Activated T-helper 2 cell treated with anti-CD3 and anti-CD28 coated beads, Interferon-gamma antibody, Interleukin-2, Interleukin-4, amounts not matched to agents 10 μg/mL and 5 μg/mL and 100 μg/mL, durations not matched to agents 14 hours and 24 hours and 36 hours (primary cell): ENCODE measurements at places on chromosomes 6 and 20.

DNA sequence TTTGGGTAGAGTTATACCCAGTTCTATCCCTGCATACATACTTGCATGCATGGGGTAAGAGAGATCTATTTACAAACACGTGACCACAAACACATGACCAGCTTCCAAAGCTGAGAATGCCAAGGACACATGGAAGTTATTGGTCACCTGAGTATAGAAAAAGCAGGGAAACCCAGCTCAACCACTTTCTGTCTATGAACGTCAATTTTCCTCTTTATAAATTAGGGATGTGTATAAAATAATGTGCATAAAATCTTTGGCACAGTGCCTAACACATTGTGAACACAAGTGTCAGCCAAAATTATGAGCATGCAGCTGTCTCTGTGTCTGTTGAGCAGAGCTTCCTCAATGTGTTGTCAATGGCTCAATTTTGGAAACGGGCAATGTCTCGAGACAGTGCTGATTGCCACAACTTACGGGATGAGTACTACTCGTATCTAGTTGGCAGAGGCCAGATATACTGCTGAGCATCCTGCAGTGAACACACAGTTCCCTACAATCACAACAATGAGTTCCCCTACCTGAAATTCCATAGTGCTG, 44.9 kb downstream of the TPD52L1 start:
- H3K4me3 ChIP-seq, result no peak overlapping the region
- H3K36me3 ChIP-seq, result no peaks in the 10 kb centered on the region
- no peaks in the 10 kb centered on the region for H3K4me1 ChIP-seq
- no peak for DNase-seq

DNA sequence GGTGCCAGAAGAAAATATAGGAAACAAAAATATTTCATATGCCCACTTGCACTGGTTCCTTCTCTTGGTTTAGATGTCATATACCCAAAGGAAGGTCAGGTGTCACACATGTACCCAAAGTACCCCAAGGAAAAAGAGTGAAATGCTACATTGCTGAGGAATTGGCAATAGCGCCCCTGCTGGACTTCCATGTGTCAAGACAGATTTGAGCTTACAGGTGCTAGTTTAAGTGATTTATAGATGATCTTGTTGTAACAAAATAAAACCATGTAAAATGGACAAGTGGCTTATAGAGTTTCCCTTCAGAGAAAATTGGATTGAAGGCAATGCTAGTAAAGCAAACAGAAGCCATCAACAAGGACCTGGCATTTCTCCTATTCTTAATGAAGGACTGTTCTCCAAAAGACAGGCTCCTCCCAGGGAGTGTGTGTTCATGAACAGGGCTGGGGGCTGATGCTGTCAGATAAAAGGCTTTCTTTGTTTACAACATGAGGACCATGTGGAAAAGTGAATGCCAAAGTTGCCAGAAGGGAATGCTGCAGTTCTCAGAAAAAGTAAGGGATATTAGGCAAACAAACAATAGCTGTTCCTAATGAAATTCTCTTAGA, 64.3 kb upstream of the PAK5 start:
- no peaks in the 10 kb centered on the region for H3K4me1 ChIP-seq
- H3K4me3 ChIP-seq, result no peak overlapping the region
- H3K27ac ChIP-seq, result no peak overlapping the region
- H3K27me3 ChIP-seq, result no peaks in the 10 kb centered on the region

- no peaks in the 10 kb centered on the region for H3K36me3 ChIP-seq
- no peak for DNase-seq
- no peak overlapping the region for H3K4me3 ChIP-seq
- no peaks in the 10 kb centered on the region for H3K4me1 ChIP-seq
Observed at GRCh38 chr6:166393535-166393823, 10.7 kb upstream of the MPC1 start.

- no peak overlapping the region for H3K4me3 ChIP-seq
- no peaks in the 10 kb centered on the region for H3K4me1 ChIP-seq
- peaks cover 15% of the 10 kb centered on the region for H3K27me3 ChIP-seq
- no peak for DNase-seq
- H3K36me3 ChIP-seq, result no peaks in the 10 kb centered on the region
- no peak overlapping the region for H3K27ac ChIP-seq
Observed at GRCh38 chr6:36320475-36320874, 16.2 kb downstream of the BNIP5 start.

GRCh38 chr6:107532706-107533105, 42.8 kb downstream of the SOBP start:
- no peak overlapping the region for H3K4me3 ChIP-seq
- no peaks in the 10 kb centered on the region for H3K36me3 ChIP-seq
- no peaks in the 10 kb centered on the region for H3K4me1 ChIP-seq
- H3K27me3 ChIP-seq, result peaks cover 23% of the 10 kb centered on the region

DNA sequence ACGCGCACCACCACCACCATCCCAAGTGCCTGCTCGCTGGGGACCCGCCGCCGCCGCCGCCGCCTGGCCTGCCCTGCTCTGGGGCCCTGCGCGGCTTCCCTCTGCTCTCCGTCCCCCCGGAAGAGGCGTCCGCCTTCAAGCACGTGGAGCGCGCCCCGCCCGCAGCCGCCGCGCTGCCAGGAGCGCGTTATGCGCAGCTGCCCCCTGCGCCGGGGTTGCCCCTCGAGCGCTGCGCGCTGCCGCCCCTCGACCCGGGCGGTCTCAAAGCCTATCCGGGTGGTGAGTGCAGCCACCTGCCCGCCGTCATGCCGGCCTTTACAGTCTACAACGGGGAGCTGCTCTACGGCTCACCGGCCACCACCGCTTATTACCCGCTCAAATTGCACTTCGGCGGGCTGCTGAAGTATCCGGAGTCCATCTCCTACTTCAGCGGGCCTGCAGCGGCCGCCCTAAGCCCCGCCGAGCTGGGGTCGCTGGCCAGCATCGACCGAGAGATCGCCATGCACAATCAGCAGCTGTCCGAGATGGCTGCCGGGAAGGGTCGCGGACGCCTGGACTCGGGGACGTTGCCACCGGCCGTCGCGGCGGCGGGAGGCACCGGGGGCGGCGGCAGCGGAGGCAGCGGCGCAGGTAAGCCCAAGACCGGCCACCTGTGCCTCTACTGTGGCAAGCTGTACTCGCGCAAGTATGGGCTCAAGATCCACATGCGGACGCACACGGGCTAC, 7.2 kb downstream of the PRDM13 start:
- no peak overlapping the region for H3K27ac ChIP-seq
- H3K4me1 ChIP-seq, result peaks cover 28% of the 10 kb centered on the region
- H3K36me3 ChIP-seq, result no peaks in the 10 kb centered on the region
- H3K27me3 ChIP-seq, result peaks cover 74% of the 10 kb centered on the region
- peak overlapping the region; percentile 49 for H3K4me3 ChIP-seq

GRCh38 chr20:2385026-2385425, 4.3 kb downstream of the TGM6 start:
- peaks cover 9% of the 10 kb centered on the region for H3K4me1 ChIP-seq
- H3K27me3 ChIP-seq, result peaks cover 15% of the 10 kb centered on the region
- DNase-seq, result no peak
- no peaks in the 10 kb centered on the region for H3K36me3 ChIP-seq
- H3K27ac ChIP-seq, result no peak overlapping the region

- H3K27me3 ChIP-seq, result no peaks in the 10 kb centered on the region
- H3K27ac ChIP-seq, result no peak overlapping the region
- DNase-seq, result no peak
- no peaks in the 10 kb centered on the region for H3K4me1 ChIP-seq
- H3K36me3 ChIP-seq, result no peaks in the 10 kb centered on the region
Observed at GRCh38 chr6:124567401-124567800, 394.8 kb upstream of the RNF217 start.

DNA sequence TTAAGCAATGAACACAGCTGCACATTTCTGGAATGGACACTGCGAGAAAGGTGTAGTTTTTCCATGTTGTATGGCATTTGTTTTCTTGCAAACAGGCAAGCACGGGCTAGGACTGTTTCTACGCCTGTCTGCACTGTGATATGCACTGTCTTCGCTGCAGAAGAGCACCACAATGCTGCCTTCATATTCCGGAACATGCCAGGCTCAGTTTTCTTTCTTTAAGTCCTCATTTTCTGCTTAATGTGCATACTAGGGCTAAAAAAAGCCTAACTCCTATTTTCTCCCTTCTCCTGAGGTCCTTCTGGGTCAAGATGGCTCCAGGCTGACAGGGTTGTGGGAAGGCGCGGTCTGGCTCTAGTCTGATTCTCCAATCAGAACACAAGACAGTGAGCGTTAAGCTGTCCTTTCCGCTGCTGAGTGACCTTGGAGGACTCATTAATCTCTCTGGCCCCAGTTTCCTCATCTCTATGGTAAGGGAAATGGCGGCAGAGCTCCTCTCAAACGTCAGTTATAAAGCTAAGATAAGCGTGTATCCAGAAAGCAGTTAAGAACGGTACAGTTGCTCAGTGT, 379.9 kb downstream of the C6orf118 start:
- H3K27me3 ChIP-seq, result no peaks in the 10 kb centered on the region
- no peaks in the 10 kb centered on the region for H3K4me1 ChIP-seq
- no peak overlapping the region for H3K4me3 ChIP-seq
- no peaks in the 10 kb centered on the region for H3K36me3 ChIP-seq
- H3K27ac ChIP-seq, result no peak overlapping the region
- no peak for DNase-seq

DNA sequence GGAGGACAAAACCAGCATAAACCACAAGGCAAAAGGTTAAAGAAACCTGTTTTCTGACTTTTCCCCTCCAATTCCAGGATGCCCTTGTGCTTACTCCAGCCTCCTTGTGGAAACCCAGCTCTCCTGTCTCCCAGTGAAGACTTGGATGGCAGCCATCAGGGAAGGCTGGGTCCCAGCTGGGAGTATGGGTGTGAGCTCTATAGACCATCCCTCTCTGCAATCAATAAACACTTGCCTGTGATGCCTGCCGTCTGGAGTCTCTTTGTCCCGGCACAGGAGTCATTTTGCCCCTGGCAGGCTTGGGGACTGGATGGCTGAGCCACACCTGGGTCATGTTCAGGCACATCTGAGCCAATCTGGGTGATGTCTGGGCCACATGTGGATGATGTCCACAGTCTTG, 26.6 kb downstream of the BPIFB1 start:
- no peaks in the 10 kb centered on the region for H3K27me3 ChIP-seq
- no peak overlapping the region for H3K27ac ChIP-seq
- H3K4me1 ChIP-seq, result no peaks in the 10 kb centered on the region
- H3K4me3 ChIP-seq, result no peak overlapping the region
- DNase-seq, result no peak

GRCh38 chr6:50707652-50708300, 5.5 kb upstream of the TFAP2D start:
- H3K27me3 ChIP-seq, result peaks cover 52% of the 10 kb centered on the region
- H3K36me3 ChIP-seq, result no peaks in the 10 kb centered on the region
- no peak for DNase-seq
- H3K4me1 ChIP-seq, result no peaks in the 10 kb centered on the region
- H3K4me3 ChIP-seq, result no peak overlapping the region
- H3K27ac ChIP-seq, result no peak overlapping the region

DNA sequence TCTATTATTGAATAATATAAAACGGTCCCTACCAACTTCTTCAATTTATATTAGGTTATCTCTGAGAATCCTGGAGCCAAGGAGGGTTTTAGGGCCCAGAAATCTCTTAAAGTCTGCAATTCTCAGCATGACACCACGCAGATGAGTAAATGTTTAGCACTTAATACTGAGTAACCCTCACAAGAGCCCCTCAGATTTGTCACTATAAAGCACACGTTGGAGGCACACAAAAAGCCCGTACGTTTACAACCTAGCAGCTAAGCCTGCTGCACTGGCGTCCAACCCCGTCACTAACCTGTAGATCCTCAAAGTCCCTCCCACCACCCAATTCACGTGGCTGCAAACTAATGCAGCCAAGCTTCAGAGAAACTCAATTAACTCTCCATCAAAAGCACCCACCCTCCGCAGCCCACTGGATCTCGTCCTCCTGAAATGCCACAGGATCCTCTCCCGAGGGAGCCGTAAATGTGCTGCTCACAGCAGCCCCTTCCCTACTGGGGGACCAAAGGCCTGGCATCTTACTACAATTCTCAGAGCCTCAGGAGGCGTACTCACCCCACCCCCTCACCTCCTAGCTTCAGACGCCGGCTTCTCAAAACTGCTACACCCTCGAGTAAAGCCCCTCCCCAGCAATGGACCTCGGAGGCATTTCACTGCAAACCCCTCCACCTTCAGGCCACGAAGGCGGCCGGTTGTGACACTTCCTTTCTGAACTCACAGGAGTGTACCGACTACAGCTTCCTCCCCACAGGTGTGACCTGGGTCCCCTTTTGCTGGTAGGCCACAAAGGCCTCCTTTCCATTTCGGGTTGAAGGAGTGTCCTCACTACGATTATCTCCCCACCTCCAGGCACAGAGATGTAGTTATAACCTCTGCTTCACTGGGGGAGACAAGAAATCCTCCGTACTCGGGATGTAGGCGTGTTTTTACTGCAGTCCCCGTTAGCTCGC, 909 bp downstream of the CPNE1 start:
- H3K4me3 ChIP-seq, result peak overlapping the region; percentile 95

GRCh38 chr6:25596928-25597818, 54.8 kb upstream of the SCGN start:
- H3K36me3 ChIP-seq, result no peaks in the 10 kb centered on the region
- no peaks in the 10 kb centered on the region for H3K27me3 ChIP-seq
- H3K27ac ChIP-seq, result no peak overlapping the region
- H3K4me1 ChIP-seq, result peaks cover 4% of the 10 kb centered on the region
- no peak overlapping the region for H3K4me3 ChIP-seq

DNA sequence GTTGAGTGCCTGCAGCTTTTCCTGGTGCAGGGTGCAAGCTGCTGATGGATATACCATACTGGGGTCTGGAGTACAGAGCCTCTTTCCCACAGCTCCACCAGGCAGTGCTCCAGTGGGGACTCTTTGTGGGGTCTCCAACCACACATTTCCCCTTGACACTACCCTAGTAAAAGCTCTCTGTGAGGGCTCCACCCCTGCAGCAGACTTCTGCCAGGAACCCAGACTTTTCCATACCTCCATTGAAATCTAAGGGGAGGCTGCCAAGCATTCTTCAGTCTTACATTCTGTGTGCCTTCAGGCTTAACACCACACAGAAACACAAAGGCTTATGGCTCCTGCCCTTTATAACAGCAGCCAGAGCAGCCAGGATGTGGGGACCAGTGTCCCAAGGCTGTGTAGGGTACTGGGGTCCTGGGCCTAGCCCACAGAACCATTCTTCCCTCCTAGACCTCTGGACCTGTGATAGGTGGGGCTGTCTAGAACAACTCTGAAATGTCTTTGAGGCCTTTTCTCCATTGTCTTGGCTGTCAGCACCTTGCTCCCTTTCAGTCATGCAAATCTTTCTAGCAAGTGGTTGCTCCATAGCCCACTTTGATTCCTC, 65.7 kb downstream of the TBXT start:
- H3K27ac ChIP-seq, result no peak overlapping the region
- no peaks in the 10 kb centered on the region for H3K36me3 ChIP-seq
- DNase-seq, result no peak
- no peak overlapping the region for H3K4me3 ChIP-seq

DNA sequence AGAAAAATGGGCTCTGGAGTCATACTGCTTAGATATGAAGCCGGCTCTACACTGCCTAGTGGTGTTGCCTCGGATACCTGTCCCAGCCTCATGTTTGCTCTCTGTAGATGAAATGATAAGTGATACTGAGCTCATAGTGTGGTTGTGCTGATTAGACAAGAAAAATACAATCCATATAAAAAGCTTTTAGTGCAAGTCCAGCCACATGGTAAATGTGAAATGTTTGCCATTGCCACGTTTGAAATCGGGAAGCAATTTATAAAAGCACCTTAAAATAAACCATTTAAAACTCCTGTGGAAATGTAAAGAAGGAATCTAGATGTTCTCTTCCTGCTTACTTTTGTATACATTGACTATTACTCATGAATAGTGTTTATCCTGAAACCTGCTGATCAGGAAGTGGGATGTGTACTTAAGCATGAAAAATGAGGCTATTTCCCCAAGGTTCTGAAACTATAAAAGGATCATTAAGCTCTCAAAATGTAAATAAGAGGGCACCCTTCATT, 13.1 kb upstream of the PBOV1 start:
- DNase-seq, result no peak
- no peak overlapping the region for H3K27ac ChIP-seq
- H3K27me3 ChIP-seq, result peaks cover 14% of the 10 kb centered on the region
- no peak overlapping the region for H3K4me3 ChIP-seq
- H3K4me1 ChIP-seq, result no peaks in the 10 kb centered on the region
